ENCODE measurements at places on chromosomes 12 and 14.
A peak's percentile ranks its signal among the peaks of the same experiment; 100 is the strongest.

DNA sequence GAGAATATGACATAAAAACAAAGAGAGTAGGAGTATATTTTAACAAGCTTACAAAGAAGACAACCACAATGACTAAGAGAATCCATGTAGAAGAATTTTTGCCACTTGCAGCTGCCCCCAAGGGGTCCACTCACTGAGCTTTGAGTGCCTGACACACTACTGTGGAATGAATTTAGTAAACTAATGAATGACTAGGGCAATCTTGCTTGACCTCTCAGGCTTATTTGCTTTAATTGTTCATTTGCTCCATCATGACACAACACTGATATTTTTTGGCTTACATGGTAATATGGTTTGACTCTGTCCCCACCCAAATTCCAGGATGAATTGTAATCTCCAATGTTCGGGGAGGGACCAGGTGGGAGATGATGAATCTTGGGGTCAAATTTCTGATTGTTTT lies 249.1 kb upstream of the FAR2 start:
- no peak overlapping the region for H3K4me3 ChIP-seq

DNA sequence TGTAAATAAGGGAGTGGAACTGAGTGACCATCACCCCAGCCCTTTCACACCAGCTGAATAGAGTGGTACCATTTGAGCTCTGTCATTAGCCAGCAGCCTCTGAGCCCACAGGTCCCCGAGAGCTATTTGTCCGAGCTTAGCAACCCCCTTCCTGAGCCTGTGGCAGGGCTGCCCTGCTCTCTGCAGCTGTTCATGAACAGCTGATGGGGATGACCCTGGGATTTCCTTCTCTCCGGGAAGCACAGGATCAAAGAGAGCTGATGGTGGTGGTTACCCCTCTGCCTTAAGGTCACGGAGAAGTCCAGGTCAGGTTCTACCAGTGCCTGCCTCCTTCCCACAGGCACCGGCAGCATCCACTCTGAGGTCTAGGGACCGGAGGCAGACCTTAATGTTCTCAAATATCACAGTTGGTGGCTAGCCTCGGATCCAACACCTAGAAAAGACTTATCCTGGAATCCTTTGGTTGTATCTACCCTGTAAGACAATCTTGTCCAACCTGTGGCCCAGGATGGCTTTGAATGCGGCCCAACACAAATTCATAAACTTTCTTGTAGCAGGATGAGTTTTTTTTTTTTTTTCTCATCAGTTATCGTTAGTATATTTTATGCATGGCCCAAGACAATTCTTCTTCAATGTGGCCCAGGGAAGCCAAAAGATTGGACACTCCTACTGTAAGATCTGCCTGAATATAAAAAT lies 81.1 kb downstream of the ESRRB start:
- no peak overlapping the region for H3K27ac ChIP-seq
- no peak for DNase-seq
- no peak overlapping the region for H3K4me3 ChIP-seq

DNA sequence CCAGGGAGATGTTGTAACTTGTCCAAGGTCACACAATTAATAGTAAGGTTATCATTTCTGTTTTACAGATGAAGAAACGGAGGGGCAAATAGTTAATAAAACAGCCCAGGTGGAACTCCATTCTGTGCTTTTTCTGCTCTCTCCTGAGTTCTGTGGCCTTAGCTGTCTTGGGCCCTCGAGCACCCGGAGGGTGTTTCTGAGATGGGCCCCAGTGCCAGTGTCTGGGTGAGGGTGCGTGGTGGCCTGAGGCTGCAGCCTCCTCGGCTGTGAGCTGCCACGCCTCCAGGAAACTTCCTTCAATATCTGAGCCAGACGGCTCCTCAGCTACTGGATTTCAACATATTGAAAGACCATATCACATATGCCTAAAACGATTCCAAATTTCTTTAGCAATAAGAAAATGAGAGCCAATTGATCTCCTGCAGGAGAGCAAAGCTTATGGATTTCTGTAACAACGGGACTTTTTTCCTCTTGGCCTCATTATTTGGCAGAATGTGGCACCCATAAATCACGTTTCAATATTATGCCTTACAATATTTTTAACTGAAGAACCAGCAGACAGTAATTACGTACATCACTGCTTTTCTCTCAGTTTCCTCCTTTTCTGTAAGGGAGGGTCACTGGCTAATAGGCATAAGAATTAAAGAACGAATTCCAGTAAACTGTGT lies 74.8 kb upstream of the DICER1 start:
- peaks cover 21% of the 10 kb centered on the region for H3K4me1 ChIP-seq
- DNase-seq = no peak
- H3K4me3 ChIP-seq = no peak overlapping the region
- H3K27me3 ChIP-seq = no peaks in the 10 kb centered on the region
- H3K27ac ChIP-seq = no peak overlapping the region

- no peak for DNase-seq
- H3K36me3 ChIP-seq = no peaks in the 10 kb centered on the region
- H3K27ac ChIP-seq = no peak overlapping the region
- H3K27me3 ChIP-seq = no peaks in the 10 kb centered on the region
- no peak overlapping the region for H3K4me3 ChIP-seq
- H3K4me1 ChIP-seq = peaks cover 5% of the 10 kb centered on the region
Observed at GRCh38 chr12:32284561-32284960, 114.8 kb upstream of the FGD4 start.

DNA sequence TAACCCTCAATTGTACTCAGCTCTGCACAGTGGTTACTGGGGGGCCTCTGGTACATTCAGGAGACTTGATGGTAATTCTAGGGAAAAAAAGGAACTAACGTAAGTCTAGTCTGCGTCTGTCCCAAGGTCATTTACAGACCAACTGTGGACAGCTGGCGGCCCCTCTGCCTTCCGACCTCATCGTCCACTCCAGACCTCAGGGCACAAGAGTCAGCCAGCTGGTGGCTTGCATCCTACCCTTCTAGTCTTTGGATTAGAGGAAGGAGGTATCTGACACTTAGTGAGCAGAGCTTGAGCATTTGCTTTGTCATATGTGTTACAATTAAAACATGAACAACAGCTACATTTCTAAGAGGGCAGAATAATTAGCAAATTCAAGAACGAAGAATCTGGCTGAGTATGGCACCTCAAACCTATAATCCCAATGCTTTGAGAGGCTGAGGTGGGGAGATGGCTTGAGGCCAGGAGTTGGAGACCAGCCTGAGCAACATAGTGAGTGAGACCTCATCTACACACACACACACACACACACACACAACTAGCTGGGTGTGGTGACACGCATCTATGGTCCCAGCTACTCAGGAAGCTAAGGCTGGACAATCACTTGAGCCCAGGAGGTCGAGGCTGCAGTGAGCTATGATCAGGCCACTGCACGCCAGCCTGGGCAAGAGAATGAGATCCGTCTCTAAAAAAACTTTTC lies 36.5 kb downstream of the SSH1 start:
- no peaks in the 10 kb centered on the region for H3K27me3 ChIP-seq
- peaks cover 46% of the 10 kb centered on the region for H3K36me3 ChIP-seq
- peaks cover 53% of the 10 kb centered on the region for H3K4me1 ChIP-seq
- DNase-seq = no peak
- no peak overlapping the region for H3K27ac ChIP-seq
- H3K4me3 ChIP-seq = no peak overlapping the region

GRCh38 chr14:31118892-31119291 lies 88.7 kb downstream of the HECTD1 start:
- no peaks in the 10 kb centered on the region for H3K27me3 ChIP-seq
- H3K27ac ChIP-seq = no peak overlapping the region
- peaks cover 85% of the 10 kb centered on the region for H3K36me3 ChIP-seq
- DNase-seq = no peak
- H3K4me1 ChIP-seq = no peaks in the 10 kb centered on the region

DNA sequence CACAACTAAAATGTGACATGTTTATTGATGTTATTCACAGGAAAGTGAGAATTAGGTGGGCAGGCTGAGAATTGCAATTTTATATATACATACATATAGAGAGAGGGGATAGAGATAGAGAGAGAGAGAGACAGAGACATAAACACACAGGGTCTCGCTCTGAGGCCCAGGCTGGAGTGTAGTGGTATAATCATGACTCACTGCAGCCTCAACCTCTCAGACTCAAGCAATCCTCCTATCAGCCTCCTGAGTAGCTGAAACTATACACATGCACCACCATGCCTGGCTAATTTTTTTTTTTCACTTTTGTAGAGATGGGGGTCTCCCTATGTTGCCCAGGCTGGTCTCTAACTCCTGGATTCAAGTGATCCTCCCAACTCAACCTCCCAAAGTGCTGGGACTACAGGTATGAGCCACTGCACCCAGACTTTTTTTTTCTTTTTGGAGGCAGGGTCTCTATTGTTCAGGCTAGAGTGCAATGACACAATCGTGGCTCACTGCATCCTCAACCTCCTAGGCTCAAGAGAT lies 49.1 kb downstream of the R3HDM2 start:
- H3K27me3 ChIP-seq = no peaks in the 10 kb centered on the region
- peaks cover 24% of the 10 kb centered on the region for H3K36me3 ChIP-seq
- no peak overlapping the region for H3K4me3 ChIP-seq
- no peak overlapping the region for H3K27ac ChIP-seq

- peaks cover 71% of the 10 kb centered on the region for H3K4me1 ChIP-seq
- peaks cover 85% of the 10 kb centered on the region for H3K36me3 ChIP-seq
- no peak overlapping the region for H3K27ac ChIP-seq
- no peaks in the 10 kb centered on the region for H3K27me3 ChIP-seq
Observed at GRCh38 chr14:91482263-91483013, 27.7 kb downstream of the PPP4R3A start.

DNA sequence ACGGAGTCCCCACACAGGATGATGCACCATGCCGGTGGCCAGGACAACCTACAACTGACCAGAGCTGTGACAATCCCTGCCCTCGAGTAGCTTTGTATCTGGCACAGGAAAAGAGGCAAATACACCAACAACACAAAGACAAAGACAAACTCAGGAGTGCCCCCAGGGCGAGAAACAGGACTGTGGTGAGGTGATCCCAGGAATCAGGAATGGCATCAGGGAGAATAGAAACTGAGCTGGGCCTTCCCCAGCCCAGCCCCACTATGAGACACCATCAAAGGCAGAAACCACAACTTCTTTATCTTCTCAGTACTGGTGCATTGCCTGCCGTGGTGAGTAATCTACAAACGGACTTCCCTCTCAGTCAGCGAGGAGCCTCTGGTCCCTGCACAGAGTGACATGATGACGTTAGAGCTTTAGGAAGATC lies 157.7 kb downstream of the TTC7B start:
- no peaks in the 10 kb centered on the region for H3K27me3 ChIP-seq
- H3K4me1 ChIP-seq = peaks cover 7% of the 10 kb centered on the region
- H3K36me3 ChIP-seq = no peaks in the 10 kb centered on the region
- no peak overlapping the region for H3K4me3 ChIP-seq

GRCh38 chr12:89156862-89157262 lies 195.4 kb downstream of the DUSP6 start:
- no peak overlapping the region for H3K4me3 ChIP-seq
- no peaks in the 10 kb centered on the region for H3K36me3 ChIP-seq
- no peaks in the 10 kb centered on the region for H3K27me3 ChIP-seq

DNA sequence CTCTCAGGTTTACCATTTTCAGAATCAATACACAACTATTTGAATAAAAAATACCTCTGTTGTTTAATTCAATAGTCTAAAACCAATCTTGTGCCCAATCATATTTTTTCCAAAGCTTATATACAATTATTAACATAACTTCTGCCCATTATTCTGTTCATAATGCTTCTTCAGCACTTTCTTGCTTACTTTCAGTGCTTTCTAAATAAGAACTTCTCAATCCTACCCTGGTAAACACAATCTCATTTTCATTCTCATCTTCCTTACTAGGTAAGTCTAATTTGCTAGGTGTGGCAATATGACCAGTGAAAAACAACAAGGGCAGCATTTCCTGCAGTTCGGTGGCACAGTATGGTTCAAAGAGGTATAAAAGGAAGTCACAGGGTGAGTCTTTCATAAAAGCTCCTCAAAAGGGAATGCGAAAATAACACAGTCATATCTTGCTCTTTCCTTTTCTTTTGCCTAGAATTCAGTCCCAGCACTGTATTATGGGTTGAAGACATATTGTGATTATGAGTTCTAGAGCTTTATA lies 103.5 kb downstream of the FOXG1 start:
- DNase-seq = no peak
- H3K27ac ChIP-seq = no peak overlapping the region
- no peak overlapping the region for H3K4me3 ChIP-seq
- no peaks in the 10 kb centered on the region for H3K4me1 ChIP-seq
- no peaks in the 10 kb centered on the region for H3K27me3 ChIP-seq
- H3K36me3 ChIP-seq = no peaks in the 10 kb centered on the region

DNA sequence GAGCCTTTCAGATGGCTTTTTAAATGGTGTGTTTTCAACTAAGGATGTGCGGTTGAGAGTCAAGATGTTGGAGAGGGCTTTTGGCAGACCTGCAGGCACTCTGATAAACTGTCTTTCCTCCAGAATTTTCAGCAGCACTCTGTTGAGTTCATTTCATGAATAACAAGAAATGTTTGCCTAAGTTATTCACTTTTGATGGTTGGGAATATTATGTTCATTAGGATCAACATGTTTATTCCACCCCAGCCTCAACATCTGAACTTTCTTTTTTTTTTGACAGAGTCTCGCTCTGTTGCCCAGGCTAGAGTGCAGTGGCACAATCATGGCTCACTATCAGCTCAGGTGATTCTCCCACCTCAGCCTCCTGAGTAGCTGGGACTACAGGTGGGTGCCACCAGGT lies 68.4 kb downstream of the C12orf75 start:
- H3K27ac ChIP-seq = no peak overlapping the region
- no peak for DNase-seq
- H3K4me1 ChIP-seq = no peaks in the 10 kb centered on the region
- H3K4me3 ChIP-seq = no peak overlapping the region

DNA sequence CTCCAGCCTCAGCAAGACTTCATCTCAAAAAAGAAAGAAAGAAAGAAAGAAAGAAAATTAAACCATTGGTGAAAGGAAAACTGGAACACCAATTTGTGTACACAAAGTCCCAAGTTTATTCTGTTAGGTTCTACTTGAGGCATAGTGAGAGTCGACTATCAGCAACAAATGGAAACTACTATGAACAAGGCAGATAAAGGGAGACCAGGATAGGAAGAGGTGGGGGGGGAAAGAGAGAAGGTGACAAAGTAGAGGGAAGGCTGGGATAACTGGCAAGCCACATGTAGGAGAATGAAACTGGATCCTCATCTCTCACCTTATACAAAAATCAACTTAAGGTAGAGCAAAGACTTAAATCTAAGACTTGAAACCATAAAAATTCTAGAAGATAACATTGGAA lies 25.6 kb downstream of the TFCP2 start:
- no peak for DNase-seq
- H3K27ac ChIP-seq = no peak overlapping the region
- H3K4me3 ChIP-seq = no peak overlapping the region
- peaks cover 15% of the 10 kb centered on the region for H3K4me1 ChIP-seq

DNA sequence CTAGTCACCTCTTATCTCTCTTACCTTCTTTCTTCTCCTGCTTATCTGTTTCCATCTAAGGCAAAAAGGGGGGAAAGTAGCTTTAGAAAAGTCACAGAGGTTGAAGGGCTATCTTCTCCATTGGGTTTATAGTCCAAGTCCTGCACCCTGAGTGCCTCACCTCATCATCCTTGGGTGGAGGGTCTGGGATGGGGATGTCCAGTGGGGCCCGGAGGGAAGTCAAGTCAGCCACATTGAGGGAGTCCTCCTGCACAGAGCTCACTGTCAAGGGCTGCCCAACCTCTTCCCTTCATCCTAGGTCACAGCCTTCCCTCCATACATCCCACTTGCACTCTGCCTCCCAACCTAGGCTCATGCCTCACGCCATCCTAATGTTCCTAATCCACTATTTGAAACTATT lies 1.2 kb downstream of the PSME2 start:
- peak overlapping the region; percentile 97 for H3K4me3 ChIP-seq
- peaks cover 63% of the 10 kb centered on the region for H3K36me3 ChIP-seq
